Pancreas (tissue), 10 donors: ENCODE measurements at places on chromosomes 5 and 9. TPM values are rescaled to one million over a fixed set of nuclear protein-coding genes. Genes with fewer than 3 reads are reported as not detected.

The FAT2 gene
- total RNA-seq, result not detected

The SLC22A4 gene
- total RNA-seq, result 0.08 TPM

The HTR1A gene
- not detected for total RNA-seq

DNA sequence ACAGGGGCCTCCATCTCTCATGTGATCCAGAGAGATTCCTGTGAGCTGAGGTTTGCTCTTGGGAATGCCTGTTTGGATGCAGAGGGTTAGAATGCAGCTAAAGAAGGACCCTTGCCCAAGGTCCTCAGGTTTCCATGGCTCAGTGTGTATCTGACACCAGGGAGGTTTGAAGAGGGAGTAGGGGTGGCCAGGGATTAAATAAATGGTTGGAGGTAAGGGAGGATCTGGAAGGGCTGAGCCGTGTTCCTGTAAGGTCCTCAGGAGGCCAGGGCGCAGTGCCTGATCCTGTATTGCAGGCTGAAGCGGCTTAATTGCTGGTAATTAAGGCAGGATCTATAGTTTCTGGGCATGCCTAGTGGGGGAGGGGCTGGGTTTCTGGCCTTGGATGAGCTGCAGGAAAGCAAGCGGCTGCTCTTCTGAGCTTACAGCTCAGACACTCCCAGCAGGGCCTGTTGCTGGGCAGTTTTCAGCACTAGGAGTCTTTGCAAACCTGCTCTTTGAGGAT is 41.5 kb upstream of the MAP1B start:
- H3K4me1 ChIP-seq, result no peaks in the 10 kb centered on the region
- DNase-seq, result no peak
- no peak overlapping the region for H3K4me3 ChIP-seq
- H3K36me3 ChIP-seq, result no peaks in the 10 kb centered on the region
- H3K27ac ChIP-seq, result no peak overlapping the region

- H3K4me3 ChIP-seq, result no peak overlapping the region
- H3K27ac ChIP-seq, result no peak overlapping the region
- no peaks in the 10 kb centered on the region for H3K27me3 ChIP-seq
Measured at GRCh38 chr9:118674942-118675341, 694.3 kb downstream of the BRINP1 start.

- H3K4me1 ChIP-seq, result no peaks in the 10 kb centered on the region
- no peak overlapping the region for H3K4me3 ChIP-seq
- H3K27me3 ChIP-seq, result no peaks in the 10 kb centered on the region
- H3K36me3 ChIP-seq, result no peaks in the 10 kb centered on the region
- no peak for DNase-seq
Measured at GRCh38 chr9:73357607-73358006, 205.9 kb downstream of the ANXA1 start.
